ENCODE measurements at places on chromosomes 7 and 10.

DNA sequence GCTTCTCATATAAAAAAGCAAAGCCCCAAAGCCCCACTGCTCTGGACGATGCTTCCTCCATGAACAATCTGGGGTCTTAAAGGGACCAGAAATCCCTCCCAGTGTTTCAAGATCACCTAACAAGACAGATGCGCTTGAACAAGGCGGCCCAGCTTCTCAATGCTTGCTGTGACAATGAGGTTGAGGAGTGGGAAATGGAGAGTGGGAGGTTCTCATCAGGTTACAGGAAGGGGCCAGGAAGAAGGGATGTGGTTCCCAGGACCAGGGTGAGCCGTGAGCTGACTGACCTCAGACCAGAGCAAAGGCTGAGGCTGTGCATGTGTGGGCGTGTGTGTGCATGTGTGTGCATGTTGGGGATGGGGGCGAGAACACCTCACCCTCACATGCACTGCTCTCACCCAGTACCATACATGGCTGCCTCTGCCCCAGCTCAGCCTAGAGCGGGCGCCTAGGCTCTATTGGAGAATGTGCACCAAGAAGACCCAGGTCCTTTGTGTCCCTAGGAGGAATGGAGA, 220.8 kb upstream of the GPR26 start:
- no peak for DNase-seq

- no peak for DNase-seq
These were observed 359.7 kb downstream of the CRPPA start for GRCh38 chr7:16061630-16062029.

DNA sequence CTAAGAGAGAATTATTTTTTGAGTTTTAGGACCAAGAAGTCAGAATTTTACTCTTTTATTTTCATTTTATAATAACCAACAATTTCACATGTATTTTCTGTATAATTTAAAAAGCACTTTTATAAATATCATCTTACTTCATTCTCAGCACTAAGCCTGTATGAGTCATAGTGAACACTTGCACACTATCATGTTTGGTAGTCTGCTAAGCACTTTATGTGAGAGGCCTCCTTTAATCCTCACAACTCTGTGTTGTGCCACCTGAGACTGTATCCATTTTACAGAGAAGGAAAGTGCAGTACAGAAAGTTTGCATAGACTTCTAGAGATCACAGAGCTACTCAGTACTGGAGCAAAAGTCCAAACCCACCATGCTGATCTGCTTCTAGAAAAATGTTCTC, 939.6 kb downstream of the NRG3 start:
- no peak for DNase-seq

GRCh38 chr10:131902211-131902610, 1.4 kb downstream of the PPP2R2D start:
- DNase-seq: no peak

GRCh38 chr10:3452173-3452626, 279.6 kb upstream of the PITRM1 start:
- no peak for DNase-seq

DNA sequence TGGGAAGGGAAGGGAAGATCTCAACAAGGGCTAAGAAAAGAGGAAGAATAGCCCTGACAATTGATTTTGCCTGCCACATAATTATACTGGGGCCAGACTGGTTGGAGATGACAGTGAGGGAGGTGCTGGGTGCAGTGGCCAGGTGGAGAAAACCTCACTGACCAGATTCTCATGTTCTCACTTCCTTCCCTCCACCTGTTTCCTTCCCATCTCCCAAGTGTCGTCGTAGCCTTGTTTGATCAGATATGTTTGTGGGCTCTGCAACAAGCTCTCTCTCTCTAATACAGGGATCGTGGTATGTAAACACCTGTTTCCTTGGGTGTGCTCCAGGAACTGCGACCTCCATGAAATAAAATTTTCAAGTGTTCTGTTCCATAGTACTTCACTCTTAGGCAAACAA, 60.2 kb downstream of the VCL start:
- DNase-seq: no peak

GRCh38 chr10:69437321-69438259, 13.7 kb upstream of the TSPAN15 start:
- DNase-seq: no peak

DNA sequence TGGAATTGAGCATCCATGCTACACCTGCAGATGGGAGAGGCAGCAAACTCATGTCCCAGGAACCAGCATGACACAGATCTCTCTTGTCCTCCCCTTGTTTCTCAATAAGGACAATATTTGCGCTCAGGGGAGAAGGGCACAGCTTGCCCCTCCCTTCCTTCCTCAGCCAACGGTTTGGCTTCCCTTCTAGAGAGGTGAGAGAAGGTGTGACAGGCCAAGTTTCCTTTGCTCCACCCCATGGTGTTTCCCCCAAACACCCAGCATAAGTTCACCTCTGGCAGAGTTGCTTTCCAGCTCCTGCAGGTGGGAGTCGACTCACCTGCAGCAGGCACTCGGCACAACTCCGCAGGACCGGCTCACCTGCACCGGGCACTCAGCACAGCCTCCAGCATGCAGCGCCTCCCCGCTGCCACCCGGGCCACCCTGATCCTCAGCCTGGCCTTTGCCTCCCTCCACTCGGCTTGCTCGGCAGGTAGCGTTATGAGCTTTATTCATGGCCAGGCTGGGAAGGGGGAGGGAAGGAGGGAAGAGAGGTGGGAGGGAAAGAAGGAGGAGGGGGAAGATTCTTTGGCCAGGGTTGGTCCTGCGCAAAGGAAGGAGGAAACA, at the start of the genes ATP6V0A4 and TMEM213:
Gene ATP6V0A4, minus strand, starts transcription at position 482 of the 606 bp plus-strand sequence. CDS start 26,949 bp downstream, outside the sequence.
Gene TMEM213, plus strand, starts transcription at position 280 of the 606 bp plus-strand sequence. Its CDS starts 111 bp downstream, at position 391.
- no peak for DNase-seq

- no peak for DNase-seq
These were observed 14.1 kb upstream of the MYPN start for GRCh38 chr10:68095153-68095552.

DNA sequence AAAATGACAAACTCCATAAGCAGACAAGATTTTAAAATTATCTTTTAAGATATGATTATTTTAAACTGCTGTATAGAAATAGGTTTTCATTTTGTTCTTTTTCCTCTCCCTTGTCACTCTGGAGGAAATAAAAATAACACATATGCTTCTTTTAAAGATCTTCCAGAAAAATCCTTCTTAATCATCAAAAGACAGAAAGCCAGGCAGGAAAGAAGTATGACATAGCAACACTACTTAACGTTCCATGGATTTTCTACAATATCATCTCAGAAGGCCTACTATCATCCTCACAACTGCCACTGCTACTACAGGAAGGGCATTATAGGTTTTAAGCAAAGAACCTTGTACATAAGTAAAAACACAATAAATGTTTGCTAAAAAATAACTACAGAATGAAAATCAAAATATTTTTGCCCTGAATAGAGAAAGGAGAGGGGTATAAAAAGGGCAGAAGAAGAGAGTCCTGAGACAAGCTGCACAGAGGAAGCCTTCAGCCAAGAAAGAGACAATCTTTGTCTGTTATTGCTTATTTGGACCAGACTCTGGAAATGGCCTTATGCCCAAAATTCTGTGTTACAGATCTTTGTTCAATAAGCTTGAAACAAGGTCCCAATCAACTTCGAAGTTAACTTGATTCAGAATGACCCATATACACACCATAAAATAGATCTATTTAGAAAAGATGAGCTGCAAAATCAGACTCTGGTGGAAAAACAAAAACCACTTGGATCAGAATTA, 67.8 kb downstream of the ABI1 start:
- DNase-seq: no peak
